ENCODE measurements at places on chromosomes 5 and 9. TPM values are rescaled to one million over a fixed set of nuclear protein-coding genes. Genes with fewer than 3 reads are reported as not detected.

DNA sequence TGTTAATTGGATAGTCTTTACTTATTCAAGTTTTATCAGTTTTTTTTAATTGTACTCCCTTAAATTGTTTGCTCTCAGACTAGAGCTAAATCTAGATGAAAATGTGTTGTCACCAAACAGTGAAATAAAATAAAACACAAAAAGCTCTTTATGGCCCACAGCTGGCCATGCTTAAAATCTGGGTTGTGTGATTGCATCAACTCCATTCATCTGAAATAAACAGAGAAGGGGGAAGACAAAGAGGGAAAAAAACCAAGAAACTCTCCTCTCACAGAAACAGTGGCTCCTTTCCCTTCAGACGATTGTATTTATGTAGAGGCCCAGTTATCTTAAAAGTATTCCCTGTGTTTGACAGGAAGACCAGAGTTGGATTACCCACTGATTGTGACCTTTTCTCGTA lies 422.4 kb downstream of the IRX1 start:
- ATAC-seq, result no peak

- no peak for ATAC-seq
These were observed 51.4 kb upstream of the BNC2 start for GRCh38 chr9:16921855-16922254.

- no peak for ATAC-seq
These were observed 44.1 kb downstream of the DCP2 start for GRCh38 chr5:113020461-113021273.

GRCh38 chr9:123269281-123269680 lies 895 bp upstream of the STRBP start:
- ATAC-seq, result no peak

DNA sequence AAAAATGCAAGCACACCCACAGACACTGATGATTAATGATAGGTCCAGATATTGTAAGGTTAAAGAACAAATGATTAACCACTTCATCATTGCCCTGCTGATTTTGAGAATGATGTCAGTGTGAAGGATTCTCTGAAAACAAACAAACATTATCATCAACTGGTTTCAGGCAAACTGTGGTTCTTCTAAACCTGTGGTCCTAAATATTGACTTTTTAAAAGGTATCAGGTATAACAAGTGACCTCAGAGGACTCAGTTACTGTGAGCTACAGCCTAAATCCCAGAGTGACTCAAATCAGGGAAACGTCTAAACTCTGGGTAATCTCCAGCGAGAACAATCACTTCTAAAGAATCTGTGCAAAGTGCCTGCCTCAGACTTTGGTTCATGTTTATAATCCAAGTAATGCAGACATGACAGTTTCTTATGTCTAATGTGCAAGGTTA lies 172.3 kb upstream of the CDH6 start:
- ATAC-seq, result no peak

- ATAC-seq, result no peak
These were observed 5.3 kb downstream of the SLC1A1 start for GRCh38 chr9:4495537-4495936.

Gene ANKRD20A1
- 12.1 TPM for total RNA-seq

Gene RAD50
- 49.3 TPM for total RNA-seq

Gene DCTN4
- 79.2 TPM for total RNA-seq

Gene TRIM36
- total RNA-seq, result 0.28 TPM

Gene TLX3
- total RNA-seq, result not detected
